ENCODE measurements at places on chromosomes 1 and 21.

DNA sequence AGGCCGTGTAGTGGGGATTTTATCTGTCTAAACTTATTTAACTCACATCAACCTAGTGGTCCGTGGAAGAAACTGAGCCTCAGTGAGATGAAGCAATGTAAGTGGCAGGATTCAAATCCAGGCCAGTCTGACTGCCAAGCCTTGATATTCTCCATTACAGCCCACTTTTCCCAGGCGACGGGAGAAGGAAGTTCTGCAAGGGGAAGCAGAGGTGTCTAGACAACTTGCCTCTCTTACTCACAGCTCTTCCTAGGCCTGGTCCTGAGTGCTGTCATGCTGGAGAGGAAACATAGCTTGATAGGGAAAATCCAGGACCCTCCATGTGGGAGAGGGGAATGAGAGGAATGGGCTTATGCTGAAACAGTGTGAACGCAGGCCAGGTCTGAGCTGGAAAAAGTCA is 9.1 kb downstream of the CTSE start:
- no peak for DNase-seq

GRCh38 chr1:236604905-236605806 is 840 bp upstream of the HEATR1 start:
- DNase-seq: peak; percentile 6

DNA sequence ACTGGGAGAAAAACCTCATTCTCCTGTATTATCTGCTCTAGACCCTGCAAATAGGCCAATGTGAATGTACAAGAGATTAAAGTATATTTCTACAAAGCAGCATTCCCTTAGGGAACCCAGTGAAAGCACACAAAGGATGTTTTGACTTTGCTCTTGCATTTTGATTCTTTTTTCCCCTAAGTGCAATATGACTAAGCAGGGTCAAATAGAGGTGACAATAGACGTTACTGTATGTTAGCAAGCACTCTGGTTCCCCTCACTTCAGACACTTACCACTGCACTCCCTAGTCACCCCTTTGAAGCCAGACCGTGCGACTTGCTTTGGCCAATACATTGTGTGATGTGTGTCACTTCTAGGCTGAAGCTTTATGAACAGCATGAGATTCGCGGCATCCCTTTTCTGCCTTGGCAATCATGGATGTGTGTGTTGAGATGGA is 209.7 kb downstream of the RHOU start:
- DNase-seq: no peak

DNA sequence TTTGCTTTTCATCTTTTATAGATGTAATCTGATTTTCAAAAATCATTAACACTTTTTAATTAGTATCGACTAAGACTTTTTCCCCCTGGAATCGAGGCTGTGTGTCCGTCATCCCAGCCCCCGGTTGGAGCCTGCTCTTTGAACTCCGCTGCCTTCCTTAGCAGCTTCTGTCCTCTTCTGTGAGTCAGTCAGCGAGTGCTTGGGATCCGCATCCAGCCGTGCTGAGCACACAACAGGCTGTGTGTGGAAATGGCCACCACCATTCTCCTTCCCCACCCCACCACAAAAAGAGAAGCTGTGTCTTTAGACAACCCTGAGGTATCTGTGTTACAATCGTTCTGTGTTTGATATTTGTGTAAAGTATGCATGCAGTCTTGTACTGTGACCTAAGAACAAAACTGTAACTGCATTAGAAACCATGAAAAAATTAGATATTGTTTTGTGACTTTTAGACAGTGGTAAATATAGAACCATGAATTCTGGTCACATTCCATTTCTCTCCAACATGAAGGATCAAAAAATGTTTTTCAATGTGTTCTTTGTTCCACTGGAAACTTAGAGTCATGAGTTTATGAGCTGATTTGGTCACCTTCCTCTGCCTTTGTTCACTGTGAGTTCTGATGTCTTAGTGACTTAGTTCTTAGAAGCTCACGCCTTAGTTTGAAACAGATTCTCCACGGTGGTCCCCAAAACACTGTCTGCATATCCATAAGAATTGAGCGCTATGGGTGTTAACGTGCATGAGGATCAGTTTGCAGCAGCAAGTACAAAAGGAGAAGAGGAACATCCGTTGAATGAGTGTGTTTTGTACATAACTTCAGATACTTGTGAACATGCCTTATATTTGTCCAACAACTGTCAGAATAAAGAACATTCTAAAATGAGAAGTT is 64.7 kb downstream of the VPS26C start:
- no peak for DNase-seq

- no peak for DNase-seq
Measured at GRCh38 chr1:55645270-55645669, 430.1 kb upstream of the USP24 start.

DNA sequence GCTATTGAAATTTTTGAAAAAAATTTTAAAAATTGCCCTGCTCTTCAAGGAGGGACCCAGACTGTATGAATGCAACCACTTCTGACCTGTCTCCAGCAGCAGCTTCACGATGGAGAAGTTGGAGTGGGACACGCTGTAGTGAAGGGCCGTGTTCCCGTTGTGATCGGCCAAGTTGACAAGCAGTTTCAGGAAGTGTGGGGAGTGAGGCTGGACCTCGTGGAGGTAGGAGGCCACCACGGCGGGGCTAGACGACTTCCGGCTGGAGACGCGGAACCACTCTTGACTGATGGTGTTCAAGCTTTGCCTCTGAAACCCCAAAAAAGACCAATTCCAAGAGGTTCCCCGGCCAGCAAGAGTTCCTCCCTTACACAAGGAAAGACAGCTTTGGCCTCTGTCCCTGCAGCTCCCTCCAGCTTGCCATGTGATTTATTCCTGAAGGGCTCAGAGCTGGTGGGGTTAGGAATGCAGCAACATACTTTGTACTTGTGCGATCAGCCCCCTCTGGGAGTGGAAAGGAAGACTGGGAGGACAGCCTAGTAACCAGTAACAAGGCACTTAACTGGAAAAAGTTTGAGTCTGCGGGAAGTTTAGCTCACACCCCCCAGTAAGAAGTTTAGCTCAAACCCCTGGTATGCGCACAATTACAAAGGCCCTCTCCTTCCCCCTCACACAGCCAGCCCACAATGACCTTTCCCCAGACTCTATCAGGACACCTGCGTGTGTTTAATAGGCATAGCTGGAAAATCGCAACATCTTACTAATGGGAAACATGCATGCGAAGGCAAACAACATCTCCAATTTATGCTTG is 56.0 kb downstream of the KANK4 start:
- no peak for DNase-seq

All from B cell (primary cell).